ENCODE measurements at places on chromosomes 11 and 22.

- DNase-seq, result peak; percentile 69
Observed at GRCh38 chr22:19121631-19122142, 525 bp downstream of the DGCR2 start.

GRCh38 chr11:64675450-64676260, 47.3 kb downstream of the NRXN2 start:
- peak; percentile 73 for DNase-seq

GRCh38 chr11:131467645-131468394, 97.4 kb downstream of the NTM start:
- DNase-seq, result no peak

- DNase-seq, result no peak
Observed at GRCh38 chr22:21101877-21102638, 56.3 kb downstream of the LRRC74B start.

DNA sequence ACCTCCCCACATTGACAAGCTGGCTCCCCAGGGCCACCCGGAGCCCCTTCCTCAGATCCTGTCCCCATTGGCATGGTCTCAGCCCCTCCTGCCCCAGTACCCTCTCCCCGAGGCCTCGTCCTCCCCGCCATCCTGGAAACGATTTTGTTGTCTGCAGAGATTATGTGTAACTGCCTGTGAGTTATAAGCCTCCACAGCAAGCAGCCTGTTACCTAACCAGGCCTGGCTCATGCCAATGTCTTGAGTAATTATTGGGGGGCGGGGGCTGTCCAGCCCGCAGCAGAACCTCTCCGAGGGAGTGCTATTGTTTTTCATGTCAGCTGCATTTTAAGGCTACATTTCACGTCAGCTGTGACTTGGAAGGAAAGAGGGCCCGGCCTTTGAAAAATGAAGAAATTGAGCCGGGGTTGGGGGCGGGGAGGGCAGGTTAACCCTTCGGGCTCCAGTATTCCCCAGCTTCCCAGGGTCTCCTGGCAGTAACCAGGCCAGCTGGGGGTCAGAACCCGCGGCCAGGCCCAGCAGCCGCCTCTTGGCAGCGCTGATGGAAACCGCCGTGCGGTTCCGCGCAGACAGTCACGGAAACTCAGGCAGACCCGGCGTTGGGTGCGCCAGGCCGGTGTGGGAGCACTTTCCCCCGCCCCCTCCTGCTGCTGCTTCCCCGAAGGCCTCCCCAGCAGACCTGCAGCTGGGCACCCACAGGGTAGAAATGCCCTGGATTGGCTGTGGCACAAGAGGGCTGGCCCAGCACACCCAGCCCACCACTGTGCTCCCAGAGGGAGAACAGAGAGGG, 59.5 kb downstream of the CDKN1C start:
- peak; percentile 83 for DNase-seq

DNA sequence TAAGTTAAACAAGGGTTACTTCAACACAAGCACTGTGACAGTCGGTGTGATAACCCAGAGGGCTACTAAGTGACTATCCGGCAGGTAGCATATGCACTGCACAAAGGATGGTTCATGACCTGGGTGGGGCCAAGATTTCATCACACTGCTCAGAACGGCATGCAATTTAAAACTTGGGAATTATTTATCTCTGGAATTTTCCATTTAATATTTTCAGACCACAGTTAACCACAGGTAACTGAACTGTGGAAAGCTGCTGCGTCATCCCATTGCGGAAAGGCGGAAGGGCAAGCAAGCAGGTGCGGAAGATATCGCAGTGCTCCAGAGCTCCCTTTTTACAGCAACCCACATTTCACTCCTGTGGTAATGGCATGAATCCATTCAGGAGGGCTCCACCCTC, 540.8 kb downstream of the INSC start:
- no peak for DNase-seq

GRCh38 chr22:25656724-25657123, 85.3 kb upstream of the MYO18B start:
- no peak for DNase-seq

- no peak for DNase-seq
Observed at GRCh38 chr11:95379479-95379878, 148.5 kb upstream of the SESN3 start.

DNA sequence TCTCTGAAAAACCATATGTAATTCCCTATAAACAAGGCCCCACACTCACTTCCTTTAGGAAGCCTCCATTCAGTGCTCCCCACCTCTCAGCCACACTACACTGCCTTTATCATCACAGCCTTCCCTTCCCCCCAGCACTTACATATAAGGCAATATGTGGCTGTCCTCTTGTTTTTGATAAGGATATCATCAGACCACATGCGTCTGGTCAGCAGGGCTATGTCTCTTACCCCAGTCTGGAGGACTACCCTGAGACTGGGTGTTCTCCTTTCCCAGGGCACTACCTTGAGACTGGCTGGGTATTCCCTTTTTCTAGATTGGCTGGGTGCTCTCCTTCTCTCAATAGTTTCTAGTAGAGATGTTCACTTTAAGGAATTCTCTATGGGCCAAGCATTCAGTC, 7.8 kb downstream of the KCNE3 start:
- no peak for DNase-seq

DNA sequence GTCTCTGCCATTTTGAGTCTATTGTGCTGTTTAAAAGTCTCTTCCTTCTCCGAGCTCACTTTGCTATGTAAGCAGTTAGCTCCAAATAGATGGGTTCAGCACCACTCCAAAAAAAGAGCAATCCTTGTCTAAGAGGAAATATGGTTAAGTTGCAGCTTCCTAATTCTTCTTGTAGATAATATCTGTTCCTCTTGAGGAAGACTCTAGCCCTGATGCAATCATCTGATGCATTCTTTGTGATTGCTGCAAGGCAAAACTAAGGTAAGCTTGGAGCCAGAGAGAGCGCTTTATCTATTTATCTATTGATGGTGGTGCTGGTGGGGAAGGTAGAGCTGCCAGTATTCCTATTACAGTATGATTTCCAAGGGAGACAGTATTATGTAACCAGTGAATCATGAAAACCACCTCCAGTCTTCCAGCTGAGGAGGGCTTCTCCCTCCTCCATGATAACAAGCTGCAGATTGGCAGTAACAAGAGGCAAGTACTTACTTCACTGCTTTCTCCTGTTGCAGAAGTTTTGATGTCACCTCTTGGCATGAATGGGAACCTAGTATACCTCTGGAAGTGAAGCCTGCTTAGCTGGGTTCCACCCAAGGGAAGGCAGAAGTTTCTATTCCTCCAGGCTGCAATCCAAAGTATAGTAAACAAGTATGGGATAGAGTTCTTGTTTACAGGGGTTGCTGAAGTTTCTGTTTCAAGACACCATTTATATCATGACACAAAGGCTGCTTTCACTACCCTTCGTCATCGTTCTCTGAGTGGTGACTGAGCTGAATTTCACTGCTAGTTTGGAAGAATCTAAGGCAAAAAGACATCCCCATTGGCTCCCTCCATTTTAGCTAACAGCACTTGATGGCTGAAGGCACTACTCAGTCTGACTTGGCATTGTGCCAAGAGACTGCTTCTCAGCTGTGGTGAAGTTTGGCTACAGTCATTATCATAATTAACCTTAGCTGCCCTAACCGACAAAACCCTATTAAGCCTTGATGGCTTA, 49.7 kb downstream of the FDX1 start:
- no peak for DNase-seq

DNA sequence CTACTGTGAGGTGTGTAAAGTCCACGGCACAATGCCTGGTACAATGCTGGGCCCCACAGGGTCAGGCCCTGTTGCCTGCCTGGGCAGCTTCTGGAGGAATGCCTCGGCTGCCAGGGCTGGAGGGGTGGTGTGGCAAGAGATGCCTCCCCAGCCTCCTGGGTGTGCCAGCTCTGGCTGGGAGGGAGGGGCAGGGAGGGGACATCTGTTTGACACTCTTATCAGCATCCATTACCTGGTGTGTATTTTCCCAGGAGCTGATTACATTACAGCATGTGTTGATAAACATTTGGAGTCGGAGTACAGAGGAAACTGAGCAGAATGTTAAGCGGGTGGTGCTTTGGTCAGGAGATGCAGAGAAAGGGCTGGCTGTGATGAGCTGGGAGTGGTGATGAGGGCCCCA, 11.0 kb upstream of the NECTIN1 start:
- no peak for DNase-seq

DNA sequence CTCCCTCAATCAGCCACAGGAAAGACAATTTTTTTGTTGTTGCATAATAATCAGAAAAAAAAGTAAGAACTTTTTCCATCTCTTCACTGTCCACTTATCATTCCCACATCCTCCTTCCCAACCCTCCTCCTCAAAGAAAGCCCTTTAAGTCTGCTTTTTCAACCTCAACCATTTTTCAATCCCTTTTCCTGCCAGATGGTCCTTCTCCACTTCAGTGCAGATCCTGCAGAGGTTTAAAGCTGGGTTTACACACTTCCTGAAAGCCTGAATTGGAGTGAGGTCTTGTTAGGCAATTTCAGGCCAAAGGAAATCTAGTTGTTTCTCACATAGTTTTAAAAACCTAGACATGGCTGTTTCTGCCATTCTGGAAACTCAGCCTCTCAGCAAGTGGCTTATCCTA, 78.3 kb downstream of the RPL27A start:
- DNase-seq, result no peak

- DNase-seq, result no peak
Observed at GRCh38 chr22:24097961-24098391, 83.3 kb upstream of the SUSD2 start.

DNA sequence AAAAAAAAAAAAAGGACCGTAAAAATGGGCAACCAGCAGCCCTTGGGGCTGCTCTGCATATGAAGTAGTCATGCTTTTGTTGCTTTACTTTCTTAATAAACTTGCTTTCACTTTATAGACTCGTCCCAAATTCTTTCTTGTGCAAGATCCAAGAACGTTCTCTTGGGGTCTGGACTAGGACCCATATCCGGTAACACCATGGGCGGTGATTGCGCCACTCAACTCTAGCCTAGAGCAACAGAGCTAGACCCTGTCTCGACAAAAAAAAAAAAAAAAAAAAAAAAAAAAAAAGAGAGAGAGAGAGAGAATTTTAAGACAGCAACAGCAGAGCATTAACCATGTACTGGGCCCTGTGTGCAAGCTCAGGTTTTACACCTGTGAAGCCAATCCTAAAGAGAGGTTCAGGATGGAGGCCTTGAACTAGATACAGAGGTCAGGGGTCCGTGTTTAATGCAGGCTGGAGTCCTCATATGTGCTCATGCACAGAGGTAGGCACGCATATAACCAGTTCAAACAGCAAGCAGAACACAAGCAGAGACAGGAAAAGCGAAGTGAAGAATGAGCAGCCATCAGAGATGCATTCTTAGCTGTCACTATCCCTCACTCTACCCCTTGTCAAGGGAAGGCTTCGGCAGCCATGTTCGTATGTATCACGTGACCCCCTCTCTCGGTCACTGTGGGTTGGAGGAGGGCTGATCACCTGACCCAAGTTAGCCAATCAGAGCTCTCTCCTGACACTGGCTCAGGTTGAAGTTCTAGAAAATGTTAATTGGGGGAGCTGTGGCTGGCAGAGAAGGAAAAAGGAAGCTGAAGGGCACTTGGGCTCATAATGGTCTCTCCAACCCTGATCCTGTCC, 16.7 kb upstream of the SYT12 start:
- DNase-seq, result no peak

DNA sequence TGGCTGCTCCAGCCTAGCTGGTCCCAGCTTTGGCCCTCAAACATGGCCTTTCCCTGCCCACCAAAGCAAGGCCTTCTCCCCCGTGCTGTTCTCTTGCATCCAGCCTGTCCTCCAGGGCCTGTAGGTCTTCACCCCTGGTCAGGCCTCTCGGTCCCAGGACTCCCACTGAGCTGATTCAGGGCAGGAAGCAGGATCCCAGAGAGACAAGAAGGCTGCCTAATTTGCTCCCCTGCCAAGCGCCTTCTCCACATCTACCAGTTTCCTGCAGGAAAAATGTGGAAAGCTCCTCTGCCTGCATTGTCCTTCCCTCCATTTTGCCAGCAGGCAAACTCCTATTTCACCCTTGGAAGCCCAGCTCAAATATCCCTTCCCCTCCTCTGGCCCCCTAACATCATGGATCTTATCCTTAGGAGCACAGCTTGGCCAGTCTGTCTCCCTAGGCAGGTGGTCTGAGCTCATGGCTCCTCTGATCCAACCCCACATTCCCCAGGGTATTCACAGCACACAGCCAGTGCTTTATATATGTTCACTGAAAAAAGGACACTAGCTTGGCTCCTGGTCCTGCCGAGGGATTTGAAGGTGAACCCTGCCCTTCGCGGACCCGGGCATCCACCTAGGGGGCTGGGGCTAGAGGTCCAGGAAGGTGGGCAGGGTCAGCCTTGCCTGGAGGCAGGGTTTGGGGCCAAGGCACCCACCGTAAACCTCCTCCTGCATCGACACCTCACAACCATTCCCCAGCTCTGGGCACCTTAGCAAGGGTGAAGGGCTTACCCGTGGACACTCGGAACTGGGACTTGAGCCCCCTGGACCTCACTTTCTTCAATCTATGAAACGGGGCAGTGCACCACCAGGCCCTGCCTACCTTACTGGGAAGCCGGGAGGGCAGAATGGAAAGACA, 968 bp downstream of the RHBDD3 start:
- no peak for DNase-seq

DNA sequence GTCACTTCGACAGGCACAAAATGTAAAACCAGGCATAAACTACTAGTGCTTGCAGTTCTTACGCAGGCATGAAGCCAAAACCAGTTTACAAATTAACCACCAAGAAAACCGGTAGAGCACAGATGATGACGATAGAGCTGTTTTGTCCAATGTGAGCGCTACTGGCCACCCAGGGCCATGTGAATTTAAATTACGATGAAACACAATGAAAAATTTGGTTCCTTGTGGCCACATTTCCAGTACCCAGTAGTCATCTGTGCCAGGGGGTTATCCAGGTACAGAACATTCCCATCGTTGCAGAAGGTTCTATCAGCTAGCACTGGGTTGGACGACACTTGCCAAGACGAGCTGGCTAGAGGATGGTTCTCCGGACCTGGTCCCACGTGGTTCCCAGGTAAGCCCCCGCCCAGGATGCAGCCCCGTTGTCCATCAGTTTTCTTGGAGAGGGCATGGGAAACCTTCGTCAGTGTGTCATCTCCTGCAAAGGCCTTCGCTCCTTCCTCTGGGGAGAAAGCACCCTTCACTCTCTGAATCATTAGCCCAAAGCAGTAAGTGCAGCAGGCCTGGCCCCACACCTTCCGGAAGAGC, 1.1 kb upstream of the CD81 start:
- DNase-seq, result no peak

GRCh38 chr11:118623269-118623655, 15.8 kb downstream of the PHLDB1 start:
- no peak for DNase-seq

DNA sequence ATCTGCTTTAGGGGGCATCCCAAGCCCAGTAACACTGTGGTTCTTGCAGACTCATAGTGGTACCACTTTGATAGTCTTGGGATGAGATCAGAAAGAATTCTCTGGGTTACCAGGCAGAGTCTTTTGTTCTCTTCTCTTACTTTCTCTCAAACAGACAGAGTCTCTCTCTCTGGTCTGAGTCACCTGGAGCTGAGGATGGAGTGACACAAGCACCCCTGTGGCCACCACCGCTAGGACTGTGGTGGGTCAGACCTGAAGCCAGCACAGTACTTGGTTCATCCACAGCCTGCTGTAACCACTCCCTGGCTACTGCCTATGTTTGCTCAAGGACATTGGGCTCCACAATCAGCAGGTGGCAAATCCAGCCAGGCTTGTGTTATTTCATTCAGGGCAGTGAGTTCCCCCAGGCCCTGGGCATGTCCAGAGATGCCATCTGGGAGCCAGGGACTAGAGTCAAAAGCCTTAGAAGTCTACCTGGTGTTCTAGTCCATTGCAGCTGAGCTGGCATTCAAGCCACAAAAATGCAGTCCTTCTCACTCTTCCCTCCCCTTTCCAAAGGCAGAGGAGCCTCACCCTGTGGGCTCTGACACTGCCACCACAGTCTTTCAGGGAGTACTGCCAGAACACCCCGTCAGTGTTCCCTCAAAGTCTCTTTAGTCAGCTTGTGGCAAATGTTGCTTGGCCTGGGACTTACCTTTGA, 29.9 kb downstream of the ENDOD1 start:
- no peak for DNase-seq

- no peak for DNase-seq
Observed at GRCh38 chr11:27088353-27088752, 47.7 kb downstream of the BBOX1 start.

All from retina (tissue), 1 donor.